ENCODE measurements at places on chromosomes 7 and 10. TPM values are rescaled to one million over a fixed set of nuclear protein-coding genes. Genes with fewer than 3 reads are reported as not detected.

DNA sequence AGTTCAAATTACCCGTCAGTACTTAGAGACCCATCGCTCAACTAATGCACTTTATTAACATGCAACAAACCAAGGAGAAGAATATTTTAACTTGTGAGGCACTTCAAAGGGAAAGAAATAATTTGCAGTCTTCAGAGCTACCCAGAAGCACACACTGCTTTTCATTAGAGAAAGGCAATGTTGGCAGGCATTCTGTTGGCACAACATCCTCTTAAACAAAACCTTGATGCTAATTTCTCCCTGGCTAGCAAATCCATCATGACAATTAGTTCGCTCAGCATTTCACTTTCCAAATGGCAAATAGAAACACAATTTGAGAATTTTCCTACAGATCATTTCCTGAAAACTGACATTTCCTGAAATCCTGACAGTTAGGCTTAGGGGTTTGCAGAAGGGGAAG is 155.6 kb upstream of the FAM13C start:
- DNase-seq = no peak

GRCh38 chr7:68200051-68200670 is 1203.5 kb downstream of the TYW1 start:
- DNase-seq = no peak

DNA sequence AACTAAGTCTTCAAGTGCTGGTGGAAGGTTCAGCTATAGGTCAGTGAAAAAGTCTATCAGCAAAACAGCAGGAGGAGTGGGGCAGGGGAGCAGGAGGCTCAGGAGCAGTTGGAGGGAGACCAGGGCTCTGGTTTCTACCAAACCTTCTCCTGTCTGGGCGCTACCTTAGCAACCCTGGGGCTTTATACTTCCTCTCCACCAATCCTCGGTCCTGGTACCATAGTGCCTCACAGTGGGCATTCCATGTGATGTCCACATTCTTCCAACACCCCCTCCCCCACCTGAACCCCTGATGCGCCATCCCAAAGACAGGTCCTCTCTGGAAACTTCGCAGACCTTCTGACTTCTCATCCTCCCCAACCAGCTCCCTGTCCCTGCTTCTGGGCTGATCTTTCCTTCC is 25.3 kb upstream of the ACSM6 start:
- DNase-seq = no peak

- DNase-seq = no peak
Measured at GRCh38 chr7:155803418-155804376, 8.6 kb downstream of the SHH start.

GRCh38 chr10:20883552-20883951 is 13.6 kb downstream of the NEBL start:
- DNase-seq = no peak

GRCh38 chr7:29424984-29425309 is 138.7 kb upstream of the PRR15 start:
- DNase-seq = no peak

- no peak for DNase-seq
Measured at GRCh38 chr7:144438759-144439158, 35.3 kb upstream of the NOBOX start.

DNA sequence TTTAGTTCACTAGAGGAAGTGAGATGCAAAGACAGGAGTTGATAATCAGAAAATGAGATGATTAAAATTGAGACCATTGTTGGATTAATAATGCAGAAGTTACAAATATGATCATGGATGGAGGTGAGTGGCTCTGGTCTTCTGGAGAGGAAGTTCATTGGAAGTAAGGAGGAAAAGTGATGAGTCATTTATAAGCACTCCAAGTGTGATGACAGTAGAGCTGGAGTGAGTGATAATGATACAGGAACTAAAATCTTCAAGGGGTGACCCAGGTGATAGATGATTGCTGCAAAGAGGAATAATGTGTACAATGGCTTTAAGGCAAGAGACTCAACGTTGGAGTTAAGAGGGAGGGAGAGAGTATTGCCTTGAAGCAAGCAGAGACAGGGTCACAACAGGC is 20.7 kb downstream of the ZNF32 start:
- DNase-seq = no peak

DNA sequence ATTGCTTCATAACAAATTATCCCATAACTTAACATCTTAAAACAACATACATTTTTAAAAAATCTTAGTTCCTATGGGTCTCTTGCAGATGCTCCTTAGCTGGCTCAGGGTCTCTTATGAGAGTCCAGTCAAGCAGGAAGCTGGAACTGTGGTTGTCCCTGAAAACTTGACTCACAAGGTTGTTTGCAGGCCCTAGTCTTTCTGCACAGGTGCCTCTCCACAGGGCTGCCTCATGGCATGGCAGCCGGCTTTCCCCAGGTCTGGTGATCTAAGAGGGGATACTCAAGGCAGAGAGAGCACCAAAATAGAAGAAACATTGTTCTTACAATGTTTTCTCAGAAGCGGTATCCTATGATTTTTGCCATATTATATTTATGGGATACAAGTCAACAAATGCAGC is 127.1 kb downstream of the CDK14 start:
- no peak for DNase-seq

GRCh38 chr10:89309156-89310055 is 7.6 kb downstream of the IFIT2 start:
- DNase-seq = no peak

- DNase-seq = no peak
Measured at GRCh38 chr10:21495002-21495751, 30.3 kb downstream of the SKIDA1 start.

DNA sequence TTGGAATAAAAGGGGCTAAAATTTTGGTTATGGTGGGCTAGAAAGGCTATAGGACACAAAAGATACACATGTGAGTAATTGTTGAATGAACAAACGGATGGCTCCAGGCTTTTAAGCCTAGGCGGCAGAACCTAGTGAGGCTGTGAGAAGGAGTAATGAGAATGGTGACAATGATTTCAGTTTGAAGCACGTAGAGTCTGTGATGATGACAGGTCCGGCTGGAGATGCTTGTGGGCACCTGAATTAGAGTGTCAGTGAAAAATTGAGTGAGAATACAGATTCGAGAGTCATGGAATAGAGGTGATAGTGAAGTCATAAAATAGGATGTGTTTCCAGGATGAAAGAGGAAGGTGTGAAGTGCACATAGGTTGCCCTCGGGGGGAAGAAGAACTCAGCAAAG is 170.6 kb downstream of the TMEM178B start:
- DNase-seq = no peak

- no peak for DNase-seq
Measured at GRCh38 chr7:19744075-19744474, 29.3 kb downstream of the TMEM196 start.

DNA sequence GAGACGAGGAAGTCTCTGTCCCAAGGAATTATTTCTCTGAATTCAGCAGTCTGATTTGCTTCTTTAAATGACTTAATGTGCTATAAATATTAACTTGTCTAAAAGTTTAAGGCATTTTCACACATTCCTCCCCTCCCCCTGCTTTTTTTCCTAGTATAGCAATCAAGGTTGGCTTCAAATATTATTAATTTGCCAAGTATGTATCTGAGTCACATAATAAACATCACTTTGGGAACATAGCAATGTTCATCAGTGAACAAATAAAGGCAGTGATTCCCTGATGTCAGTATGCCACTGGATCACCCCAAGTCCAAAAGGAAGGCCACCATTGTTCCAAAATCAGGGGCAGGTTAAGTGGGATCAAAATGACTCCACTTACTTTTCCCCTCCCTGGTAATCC is 40.5 kb downstream of the PDE6C start:
- DNase-seq = no peak

Gene PTN
- 21.5 TPM for total RNA-seq

Gene WNT8B
- total RNA-seq = not detected

Gene CALHM2
- total RNA-seq = 4.6 TPM

Gene CWF19L1
- total RNA-seq = 43.6 TPM

Gene ANKRD2
- 6.8 TPM for total RNA-seq

Gene CUZD1
- total RNA-seq = 1.0 TPM
